Stimulated activated CD4-positive, alpha-beta T cell treated with anti-CD3 and anti-CD28 coated beads, Interleukin-4, amount 100 ng/mL, for 1 hour (primary cell): ENCODE measurements at places on chromosomes 1 and 21.
A peak's percentile ranks its signal among the peaks of the same experiment; 100 is the strongest.

GRCh38 chr1:159211331-159212136 is 6.9 kb downstream of the ACKR1 start:
- peak; percentile 54 for DNase-seq

- DNase-seq: no peak
Measured at GRCh38 chr1:214028649-214029406, 41.1 kb downstream of the PROX1 start.

DNA sequence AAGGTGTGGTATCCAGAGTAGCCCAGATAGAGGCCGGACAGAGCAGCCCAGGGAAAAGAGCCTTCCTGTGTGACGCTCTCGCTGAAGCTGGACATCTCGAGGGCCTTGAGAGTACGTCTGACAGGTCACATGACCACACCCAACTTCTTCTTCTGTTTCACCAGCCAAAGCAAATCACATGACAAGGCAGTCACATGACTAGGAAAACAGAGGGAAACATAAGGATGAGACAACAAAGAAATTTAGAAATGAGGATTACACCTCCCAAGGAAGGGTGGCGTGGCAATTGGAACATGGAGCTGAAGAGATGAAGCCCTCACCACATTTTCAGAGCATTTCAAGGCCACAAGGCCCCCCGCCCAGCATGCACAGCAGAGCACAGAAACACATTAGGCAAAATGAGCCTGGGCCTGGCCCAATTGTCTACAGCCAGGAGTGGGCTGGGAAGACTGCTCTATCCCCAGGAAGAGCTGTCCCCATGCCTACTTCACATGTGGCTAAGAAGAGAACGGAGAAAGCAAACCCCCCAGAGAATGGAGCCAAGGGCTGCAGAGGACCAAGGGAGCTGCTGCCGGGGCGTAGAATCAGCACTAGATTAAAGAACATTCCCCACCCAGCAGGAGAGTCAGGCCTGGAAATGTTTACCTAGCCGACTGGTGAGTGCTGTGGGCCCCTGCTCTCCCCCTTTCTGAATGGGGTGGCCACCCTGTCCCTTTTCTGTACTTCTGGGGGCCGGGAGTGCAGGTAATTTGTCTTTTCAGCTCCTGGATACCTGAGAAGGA is 305.1 kb downstream of the NPHP4 start:
- no peak for DNase-seq

- DNase-seq: no peak
Measured at GRCh38 chr21:46424039-46424591, 34.6 kb upstream of the DIP2A start.

DNA sequence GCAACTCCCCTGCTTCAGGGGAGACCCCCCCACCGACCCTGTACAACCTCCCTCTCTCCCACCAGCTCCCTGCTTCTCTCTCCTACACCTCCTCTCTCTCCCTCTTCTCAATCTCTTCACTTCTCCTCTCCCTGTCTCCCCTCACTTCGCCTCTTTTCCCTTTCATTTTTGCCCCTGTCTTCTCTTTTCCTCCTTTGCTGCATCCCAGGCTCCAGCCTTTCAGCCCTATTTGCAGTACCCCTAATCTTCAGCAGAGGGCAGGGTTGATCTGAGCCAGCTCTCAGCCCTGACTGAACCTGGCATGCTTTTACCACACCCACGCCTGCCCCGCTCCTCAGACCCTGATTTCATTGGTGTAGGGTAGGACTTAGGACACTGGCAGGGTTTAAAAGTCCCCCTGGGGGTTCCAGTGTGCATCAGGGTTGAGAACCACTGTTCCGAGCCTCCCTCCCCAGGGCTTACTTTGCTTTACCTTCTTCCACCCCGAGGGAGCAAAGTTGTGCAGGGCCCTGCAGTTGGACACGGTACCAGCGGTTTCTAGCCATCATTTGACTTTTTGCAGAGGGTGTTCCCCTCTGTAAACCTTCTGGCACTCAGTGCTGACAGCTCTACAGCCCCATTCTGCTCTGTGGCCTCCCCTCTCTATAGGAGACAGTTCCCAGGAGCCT is 67.3 kb upstream of the CNTN2 start:
- DNase-seq: peak; percentile 40

DNA sequence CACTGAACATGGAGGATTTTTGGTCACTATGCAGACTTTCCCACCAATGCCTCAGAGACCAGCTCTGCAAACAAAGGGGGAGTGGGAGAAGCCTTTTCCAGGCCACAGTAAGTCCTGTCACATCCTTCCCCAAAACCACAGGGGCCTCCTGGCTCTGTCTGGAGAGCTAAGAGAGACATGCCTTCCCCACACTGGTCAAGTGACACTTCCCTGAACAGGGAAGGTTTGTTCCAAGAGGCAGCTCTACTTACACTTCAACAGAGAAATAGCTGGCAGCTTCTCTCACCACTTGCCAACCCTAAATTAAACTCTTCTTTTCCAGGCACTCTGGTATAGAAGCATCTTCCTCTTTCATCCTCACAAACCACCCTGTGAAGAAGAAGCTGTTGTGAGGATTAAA is 39.7 kb downstream of the EDN2 start:
- no peak for DNase-seq

DNA sequence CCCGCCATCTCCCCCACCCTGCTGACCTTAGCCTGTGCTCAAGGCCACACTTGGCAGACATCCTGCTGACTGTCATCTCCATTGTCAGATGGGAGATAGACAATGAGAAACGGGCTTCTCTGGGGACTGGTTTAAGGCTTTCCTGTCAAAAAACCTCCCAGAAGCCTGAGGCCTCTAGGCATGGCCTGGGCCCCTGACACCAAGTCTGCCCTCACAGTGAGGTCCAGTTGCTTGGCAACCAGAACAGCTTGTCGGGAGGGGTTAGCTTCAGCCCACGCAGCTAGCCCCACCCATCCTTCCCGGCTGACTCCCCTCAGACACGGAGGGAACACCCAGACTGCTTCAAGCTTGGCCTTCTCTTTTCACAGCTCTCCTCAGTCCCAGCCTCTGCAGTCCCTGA is 11.0 kb downstream of the PLEKHA6 start:
- DNase-seq: no peak

DNA sequence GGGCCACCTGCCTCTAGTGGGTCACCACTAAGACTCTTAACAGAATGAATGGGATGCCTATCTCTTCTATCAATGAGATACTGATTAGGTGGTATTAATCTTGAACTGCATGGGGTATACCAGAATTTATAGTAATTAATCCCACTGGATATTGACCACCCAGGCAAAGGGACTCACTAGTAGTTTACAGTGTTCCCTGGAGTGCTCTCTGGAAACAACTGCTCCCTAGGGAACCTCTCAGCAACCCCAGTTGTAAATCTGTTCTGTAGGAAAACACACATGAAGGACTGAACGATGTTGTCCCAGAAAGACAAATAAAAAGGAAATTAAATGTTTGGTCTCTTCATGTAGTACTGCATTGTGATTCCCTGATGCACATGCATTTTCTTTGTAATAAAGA is 430.5 kb downstream of the HLX start:
- DNase-seq: no peak

GRCh38 chr21:29939104-29939923 is 482 bp downstream of the GRIK1 start:
- DNase-seq: no peak

DNA sequence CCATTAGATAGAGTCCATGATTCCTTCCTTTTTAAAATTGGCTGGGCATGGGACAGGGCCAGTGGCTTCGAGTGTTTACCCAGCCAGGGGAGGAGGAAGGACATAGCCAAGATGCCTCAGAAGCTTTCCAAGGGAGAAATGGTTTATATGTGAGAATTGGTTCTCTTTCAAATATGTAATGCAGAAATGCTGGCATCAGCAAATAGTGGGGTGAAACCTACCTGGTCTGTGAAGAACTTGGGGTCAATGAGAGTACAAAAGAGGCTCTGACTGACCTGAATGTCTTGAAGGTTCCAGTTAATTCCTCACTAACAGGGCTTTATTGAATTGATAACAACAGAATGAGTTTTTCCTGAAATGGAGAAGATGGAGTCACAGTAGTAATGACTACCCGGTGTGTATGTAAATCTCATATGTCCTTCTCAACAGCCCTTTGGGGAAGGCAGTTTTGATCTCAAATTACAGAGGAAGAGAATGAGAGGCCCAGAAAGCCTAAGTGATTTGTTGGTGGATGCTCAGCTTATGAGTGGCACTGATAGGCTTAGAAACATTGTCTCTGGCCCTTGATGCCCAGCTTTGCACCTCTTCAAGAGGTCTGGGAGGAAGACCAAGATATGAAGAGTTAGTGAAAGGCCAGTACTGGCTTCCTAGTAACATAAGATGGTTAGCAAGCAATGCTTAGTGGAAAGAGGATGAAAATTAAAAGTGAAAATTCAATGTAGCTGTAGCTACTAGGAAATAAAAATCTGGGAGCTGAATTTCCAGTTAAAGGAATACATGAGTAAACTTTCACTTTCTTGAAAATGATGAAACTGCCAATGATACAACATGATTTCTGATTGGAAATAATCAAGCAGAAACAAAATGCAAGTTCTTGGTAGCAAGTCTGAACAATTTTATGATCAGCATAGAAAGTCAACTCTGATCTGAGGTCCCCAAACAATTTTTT is 2.7 kb downstream of the ATF3 start:
- no peak for DNase-seq

DNA sequence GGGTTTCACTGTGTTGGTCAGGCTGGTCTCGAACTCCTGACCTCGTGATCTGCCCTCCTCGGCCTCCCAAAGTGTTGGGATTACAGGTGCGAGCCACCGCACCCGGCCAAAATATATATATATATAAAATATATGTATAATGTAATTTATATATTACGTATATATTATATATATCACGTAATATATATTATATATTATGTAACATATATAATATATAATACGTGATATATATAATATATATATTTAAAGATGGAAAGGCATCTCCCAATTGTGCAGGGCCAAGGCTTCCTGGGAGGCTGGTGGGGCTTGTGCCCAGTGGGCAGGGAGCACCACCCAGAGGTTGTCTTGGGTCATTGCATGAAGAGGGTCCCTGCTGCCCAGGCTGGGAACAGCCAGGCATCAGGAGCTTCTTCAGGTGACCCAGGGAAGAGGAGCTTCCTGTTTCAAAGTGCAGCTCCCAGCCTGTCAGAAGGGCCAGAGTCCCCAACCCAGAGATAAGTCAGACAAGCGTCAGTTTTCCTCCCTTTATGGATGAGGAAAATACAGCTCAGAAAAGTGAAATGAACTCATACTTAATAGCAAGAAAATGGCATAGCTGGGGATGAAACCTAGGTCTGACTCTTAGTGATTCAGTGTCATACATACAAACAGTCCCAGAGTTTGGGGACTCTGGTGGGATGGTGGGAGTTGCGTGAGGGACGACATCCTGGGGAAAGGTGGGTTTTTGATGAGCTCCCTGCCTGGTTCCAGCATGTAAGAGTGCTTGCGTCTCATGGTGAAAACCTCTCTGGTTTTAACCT is 12.0 kb downstream of the UBE2Q1 start:
- peak; percentile 46 for DNase-seq
